T-helper 2 cell (primary cell): ENCODE measurements at places on chromosomes 13 and 19.

DNA sequence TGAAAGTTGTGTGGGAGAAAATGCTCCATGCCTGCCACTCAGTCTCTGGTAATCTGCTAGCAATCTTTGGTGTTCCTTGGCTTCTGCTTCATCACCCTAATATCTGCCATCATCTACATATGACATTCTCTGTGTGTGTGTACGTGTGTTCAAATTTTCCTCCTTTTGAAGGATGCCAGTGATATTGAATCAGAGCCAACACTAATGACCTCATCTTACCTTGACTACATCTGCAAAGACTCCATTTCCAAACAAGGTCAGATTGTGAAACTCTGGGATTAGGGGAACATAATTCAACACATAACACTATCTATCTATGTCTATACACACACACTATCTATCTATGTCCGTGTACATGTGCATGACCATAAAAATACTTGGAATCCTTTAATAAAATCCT is 81.4 kb upstream of the IRS2 start:
- DNase-seq: no peak

DNA sequence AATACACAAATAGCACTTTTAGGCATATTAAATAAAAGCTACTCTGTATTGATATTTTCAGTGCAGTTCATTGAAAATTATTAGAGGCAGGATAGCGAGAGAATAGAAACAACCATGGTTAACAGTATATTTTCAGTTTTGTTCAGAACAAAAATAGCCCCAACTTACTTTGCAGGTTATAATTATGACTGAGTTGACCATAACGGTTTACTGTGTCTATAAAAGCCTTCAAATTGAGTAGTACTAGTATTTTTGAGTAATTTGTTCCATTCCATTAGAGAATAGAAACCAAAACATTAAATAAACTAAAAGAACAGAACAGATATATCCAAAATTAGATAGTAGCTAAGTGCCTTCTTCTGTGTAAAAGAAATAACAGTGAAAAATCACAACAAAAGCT is 1108.4 kb upstream of the PCDH20 start:
- no peak for DNase-seq

DNA sequence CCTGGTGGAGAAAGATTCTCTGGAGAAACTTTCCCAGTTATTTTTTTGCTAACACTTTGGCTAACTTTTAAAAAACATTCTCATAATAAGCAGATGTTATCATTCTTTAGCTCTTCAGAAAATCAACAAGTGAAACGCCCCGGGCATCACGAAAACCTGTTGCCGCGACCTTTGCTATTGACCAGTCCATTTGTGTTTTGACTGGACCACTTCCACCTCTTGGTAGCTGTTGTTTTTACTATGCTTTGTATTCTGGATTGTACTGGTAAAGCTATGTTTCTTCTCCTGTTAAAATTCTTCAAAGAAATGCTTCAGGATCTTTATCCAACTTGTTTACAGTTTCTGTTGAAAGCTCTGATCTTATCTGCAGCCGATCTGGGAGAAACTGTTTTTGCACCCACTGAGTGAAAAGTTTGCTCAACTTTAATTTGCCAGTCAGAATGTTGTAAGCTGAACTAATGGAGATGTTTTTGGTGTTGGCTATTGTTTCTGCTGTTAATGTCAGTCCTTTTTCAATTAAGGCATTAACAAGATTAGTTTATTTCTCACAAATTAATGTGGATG is 23.3 kb downstream of the UFM1 start:
- no peak for DNase-seq

GRCh38 chr19:39746836-39747529 is 9.2 kb upstream of the CLC start:
- DNase-seq: no peak

DNA sequence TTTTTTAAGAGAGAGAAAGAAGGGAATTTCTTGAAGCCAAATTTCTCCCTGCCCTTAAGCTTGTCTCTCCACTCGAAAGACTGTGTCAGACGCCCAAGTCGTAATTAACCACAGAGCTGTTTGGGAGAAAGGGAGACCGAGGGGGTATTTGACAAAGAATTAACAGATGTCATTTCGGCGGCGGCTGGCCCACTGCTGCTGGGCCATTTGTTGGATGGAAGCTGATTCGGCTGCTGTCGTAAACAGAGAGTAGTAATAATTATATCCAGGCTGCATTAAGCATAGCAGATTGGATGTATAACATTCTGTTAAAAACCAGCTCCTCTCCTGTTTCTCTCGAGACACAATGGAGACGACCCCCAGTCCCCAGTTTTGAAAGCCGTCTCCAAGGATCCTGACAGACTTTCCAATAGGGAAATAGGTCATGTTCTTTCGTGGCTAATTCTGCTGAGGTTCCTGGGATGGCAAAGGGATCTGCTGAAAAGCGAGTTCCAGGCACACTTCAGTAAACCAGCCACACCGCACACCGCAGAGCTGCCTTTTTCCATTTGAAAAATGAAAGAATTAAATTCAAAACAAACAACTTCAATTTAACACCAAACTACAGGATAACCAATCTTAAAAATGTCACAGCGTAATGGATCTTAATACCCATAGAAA is 71.5 kb downstream of the KCTD15 start:
- no peak for DNase-seq

DNA sequence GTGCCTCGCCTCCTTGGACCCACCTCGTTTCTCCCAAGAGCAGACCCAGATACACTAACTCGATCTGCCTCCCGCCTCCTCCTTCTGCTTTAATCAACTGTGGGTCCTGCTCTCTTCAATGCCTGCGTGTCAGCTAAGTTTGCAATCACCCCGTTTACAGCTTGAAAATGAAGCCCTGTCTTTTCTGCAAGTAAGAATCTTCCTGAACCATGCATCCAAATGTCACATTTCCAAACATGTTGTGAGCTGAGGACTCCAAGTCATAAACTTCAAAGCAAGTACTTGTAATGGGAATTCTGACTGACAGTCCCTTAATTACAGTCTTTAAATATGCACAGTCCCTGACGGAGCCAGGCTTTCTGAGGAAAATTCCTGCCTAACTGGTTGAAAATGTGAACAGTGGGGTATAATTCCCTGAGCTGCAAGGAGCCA is 154.9 kb upstream of the UQCRFS1 start:
- no peak for DNase-seq

- no peak for DNase-seq
Measured at GRCh38 chr19:18519962-18520847, 1.7 kb downstream of the ELL start.

DNA sequence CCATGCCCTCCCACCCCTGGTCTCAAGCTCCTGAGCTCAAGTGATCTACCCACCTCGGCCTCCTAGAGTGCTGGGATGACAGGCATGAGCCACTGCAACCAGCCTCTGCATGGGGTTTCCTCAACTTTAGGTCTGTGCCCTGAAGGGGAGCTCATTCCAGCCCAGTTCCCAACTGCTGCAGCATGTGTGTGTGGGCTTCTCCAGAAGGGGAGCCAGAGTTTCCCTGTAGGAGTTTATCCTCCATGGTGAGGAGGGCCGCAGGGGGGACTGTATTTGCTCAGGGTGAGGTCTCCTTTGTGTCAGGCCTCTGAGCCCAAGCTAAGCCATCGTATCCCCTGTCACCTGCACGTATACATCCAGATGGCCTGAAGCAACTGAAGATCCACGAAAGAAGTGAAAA is 11.3 kb upstream of the ZNF808 start:
- no peak for DNase-seq

- no peak for DNase-seq
Measured at GRCh38 chr13:43159026-43159461, 135.7 kb downstream of the DNAJC15 start.

GRCh38 chr19:58252102-58252685 is 23.5 kb downstream of the ZNF544 start:
- DNase-seq: no peak

- no peak for DNase-seq
Measured at GRCh38 chr13:30401347-30401746, 20.9 kb upstream of the UBE2L5 start.

- DNase-seq: no peak
Measured at GRCh38 chr13:73673931-73674330, 460.3 kb downstream of the KLF12 start.

GRCh38 chr13:112783978-112784371 is 94.1 kb downstream of the ATP11A start:
- DNase-seq: no peak

DNA sequence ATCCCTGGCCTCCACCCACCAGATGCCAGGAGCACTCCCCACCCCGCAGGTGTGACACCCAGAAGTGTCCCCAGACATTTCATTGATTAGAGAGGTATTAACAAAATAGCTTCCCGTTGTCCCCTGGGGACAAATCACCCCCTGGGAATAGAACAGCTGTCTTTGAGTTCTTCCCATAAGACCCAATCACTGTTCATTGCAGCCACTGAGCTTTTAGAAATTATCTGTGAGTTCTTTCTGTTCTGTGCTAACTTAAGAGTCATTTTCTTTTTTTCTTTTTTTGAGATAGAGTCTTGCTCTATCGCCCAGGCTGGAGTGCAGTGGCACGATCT is 32.8 kb downstream of the MYO9B start:
- no peak for DNase-seq

DNA sequence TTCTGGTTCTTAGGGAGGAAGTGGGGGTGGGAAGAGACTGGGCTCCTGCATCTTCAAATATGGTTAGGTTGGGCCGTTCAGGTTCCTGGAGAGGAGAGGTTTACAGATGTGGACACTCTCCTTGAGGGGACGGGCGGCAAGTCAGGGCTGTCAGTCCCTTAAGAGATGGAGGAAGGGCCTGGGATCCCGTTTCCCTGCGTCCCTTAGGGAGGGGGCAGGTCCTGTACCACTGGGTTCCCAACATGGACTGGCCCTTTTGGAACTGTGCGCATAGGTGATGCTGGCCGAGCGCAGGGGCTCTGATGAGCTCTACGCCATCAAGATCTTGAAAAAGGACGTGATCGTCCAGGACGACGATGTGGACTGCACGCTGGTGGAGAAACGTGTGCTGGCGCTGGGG is 10.9 kb upstream of the CACNG7 start:
- DNase-seq: no peak

GRCh38 chr19:15461694-15462093 is 2.6 kb downstream of the RASAL3 start:
- DNase-seq: no peak

- no peak for DNase-seq
Measured at GRCh38 chr13:71842003-71842402, 25.0 kb downstream of the DACH1 start.

GRCh38 chr19:7505288-7505681 is 10.6 kb upstream of the ZNF358 start:
- DNase-seq: no peak

- DNase-seq: no peak
Measured at GRCh38 chr13:45296259-45296658, 44.7 kb downstream of the TPT1 start.

DNA sequence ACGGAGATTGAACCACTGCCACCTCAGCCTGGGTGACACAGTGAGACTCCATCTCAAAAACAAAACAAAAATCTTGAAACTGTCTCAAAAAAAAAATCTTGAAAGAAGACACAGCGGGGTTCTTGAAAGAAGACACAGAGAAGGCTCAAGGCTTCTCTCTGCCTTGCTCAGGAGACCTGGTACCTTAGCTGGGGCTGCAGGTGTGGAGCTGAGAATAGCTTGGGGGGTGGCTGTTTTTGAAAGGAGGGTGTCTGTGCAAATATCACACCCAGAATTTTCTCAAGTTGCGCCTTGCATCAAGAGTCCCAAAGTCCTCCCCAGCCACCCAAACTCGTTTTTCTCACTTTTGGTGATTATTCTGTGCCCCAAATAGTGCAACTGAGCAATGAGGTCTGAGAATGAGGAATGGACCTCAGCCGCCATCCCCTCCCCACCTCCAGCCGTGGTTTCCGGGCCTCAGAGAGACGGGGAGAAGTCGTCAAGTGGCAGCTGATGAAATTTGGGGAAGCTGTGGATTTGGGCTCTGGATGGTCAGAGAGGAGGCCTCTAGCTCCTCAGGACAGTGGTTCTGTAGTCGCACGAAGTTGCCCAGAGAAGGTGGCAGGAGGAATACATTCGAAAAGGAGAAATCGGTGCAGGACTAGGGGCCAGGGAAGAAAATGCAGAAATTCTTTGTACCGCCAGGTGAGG is 8.8 kb downstream of the S1PR2 start:
- no peak for DNase-seq

DNA sequence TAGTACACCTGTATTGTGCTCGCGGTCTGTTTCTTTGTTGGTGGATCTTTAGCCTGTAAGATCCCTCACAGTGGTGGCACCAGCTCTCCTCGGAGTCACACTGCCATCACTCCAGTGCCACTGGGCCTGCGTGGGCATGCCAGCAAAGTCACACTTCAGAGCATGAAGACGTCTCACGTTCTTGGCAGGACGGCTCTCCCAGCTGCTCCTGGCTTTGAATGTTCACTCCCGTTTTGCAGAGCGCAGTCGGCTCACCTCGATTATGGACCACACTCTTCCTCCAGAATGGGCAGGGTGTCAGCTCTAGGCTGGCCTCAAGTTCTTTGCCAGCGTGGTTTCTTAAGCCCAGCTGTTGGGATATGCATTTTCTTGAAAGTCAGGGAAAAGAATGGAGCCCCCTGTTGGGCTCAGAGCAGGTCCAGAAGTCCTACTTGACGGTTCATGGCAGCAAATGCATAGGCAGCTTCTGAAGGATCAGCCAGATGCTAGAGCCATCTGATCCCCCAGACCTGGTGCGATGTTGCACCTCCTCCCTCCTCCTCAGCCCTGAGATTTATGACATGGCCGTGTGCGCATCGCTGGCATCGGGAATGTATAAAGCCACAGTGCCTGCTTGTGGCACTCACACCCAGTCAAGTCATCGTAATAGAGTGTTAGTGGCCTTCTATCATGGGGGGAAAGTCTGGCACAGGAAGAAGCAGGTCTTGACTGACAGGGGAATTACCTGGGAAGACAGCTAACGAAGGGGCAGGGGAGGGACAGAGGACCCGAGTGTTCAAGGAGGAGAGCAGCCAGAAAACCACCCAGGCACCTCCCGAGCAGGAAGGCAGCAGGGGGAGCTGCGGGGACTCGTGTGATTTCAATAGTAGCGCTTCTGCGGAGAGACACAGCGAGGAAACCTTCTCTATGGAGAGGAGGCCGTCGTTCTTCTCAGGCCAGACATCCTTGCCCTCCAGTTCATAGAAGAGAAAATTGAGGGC is 40.2 kb upstream of the NPAS1 start:
- DNase-seq: no peak
